ENCODE measurements at places on chromosomes 6 and 20.

GRCh38 chr20:19254956-19255355 is 42.5 kb downstream of the SLC24A3 start:
- no peak for DNase-seq

- no peak for DNase-seq
Observed at GRCh38 chr6:132218059-132218696, 183.1 kb downstream of the MOXD1 start.

GRCh38 chr20:34033903-34034302 is 40.2 kb downstream of the RALY start:
- no peak for DNase-seq

- DNase-seq = no peak
Observed at GRCh38 chr6:73209117-73209516, 16.2 kb downstream of the KHDC1L start.

DNA sequence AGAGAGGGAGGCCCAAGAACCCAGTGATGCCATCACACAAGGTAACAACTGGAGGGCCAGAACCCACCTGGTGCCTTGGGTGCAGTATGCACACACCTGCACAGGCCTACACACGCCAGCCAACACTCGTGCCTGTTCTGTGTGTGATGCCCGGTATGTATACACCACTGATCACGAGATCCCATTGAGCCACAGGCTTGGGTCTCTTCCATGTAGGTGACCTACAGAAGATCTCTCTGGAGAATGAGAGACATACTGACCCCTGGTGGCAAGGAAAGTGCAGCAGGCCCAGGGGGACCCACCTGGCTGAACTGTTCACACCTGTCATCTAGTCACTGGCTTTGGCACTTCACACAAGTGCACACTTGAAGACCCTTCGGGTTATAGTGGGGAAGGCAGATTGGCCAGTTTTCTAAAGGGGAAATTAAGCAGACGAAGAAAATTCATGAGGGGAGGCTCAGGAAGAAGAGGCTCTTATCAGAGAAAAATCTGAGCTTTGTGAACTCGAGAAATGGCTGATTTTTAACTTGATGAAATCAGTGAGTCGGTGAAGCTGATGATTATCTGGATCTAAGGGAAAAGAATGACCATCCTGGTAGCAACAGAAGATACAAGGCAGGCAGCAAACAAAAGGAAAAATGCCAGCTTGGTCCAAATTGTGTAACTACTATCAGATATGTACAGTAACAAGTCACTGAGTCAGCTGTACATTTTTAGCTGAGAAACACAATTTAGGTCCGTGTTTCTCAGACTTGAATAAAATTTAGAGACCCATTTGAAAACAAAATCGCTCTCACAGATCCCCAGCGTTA is 69.1 kb upstream of the PBOV1 start:
- peak; percentile 60 for DNase-seq

GRCh38 chr6:22600059-22600458 is 30.7 kb downstream of the HDGFL1 start:
- DNase-seq = no peak

DNA sequence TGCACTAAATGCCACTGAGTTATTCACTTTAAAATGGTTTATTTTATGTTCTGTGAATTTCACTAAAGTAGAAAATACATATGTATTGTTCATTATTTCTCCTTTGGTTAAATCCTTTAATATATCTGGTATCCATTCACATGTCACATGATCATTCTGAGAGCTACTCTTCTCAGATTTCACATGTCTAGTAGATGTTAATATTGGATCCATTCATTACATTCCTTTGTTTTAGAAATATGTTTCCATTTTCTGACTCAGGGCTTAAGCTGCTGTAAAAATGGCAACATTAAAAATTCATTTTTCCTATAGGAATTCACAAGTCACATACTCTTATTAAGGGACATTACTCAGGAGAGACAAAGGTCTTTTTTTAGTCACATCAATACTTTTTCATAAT is 205.4 kb downstream of the ZFAND3 start:
- no peak for DNase-seq

GRCh38 chr6:159788753-159789376 is 537 bp downstream of the TCP1 start:
- peak; percentile 54 for DNase-seq

DNA sequence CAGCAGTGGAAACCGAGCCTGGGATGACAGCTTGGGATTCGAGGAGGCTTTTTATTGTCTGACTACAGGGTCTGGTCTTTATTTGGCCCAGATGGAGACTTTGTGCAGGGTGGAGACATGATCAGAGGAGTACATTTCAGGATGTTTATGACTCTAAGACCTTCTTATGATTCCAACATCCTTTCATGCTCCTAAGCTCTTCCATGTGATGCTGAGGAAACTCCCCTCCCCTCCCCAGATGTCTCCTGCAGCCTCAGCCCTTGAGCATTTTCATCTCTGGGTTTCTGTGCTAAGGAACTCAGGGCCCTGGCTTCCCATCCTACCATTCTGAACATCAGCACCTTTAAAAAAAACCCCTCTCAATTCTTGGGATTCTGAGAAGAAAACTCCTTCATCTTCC is 186.6 kb downstream of the SOX4 start:
- DNase-seq = no peak

- DNase-seq = peak; percentile 66
Observed at GRCh38 chr20:59571551-59572314, 32.6 kb upstream of the PHACTR3 start.

DNA sequence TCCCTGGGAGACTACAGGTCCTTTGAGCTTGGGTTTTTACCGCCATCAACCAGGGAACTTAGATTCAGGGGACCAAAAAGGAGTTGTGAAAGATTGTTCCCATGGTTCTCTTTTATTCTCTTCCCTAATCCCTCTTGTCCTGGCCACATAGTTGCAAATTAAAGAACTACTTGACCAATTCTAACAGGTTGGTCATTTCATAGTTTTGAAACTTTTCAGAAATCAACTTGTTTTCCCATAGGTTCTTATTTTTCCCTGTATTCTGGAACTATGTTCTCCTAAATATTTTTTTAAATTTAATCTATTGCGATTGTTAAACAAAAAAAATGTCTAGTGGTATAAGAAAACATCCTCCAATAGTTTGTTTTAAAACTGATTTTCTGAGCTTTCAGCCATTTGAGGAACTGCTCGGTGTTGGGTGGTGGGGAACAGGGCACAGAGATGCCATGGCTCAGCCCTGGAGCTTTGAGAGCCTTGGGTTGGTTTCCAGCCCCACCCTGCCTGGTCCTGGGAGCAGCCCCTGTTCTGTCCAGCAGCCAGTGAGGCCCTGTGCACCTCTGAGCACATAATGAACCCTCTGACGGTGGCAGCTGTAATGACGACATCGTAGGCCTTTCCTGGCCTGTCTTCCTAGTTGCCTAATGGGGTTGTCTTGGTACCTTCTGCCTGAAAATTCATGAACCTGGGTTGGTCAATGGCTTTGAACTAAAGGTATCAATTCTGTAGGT is 53.5 kb downstream of the TBC1D7 start:
- no peak for DNase-seq

DNA sequence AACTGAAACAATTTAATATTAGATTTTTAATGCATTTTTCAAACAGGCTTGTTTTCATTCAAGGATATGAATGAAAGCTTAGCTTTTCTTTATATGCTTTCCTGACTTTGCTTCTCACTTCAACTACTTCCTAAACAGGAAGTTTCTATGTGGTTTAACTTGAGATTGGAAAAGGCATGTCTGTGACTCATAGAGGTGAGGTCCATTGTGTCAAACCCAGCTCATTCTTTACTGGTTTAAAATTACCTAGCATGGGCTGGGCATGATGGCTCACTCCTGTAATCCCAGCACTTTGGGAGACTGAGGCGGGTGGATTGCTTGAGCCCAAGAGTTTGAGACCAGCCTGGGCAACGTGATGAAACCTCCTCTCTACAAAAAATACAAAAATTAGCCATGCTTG is 34.4 kb downstream of the EFHC1 start:
- no peak for DNase-seq

DNA sequence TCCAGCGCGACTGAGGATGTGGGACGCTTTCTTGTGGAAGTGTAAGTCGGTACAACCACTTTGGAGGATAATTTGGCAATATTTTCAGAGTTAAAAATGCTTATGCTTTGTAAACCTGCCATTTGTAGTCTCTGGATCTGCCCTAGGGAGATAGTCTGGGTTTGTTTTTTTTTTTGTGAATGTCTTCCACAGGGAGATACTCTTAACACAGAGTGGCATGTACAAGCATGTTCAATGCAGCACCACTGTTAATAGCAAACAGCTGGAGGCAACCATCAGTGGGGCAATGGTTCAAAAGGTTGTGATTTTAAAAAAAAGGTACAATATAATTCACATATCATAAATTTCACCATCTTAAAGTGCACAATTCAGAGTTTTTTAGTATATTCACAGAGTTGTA is 22.4 kb downstream of the SLC9A8 start:
- DNase-seq = no peak

DNA sequence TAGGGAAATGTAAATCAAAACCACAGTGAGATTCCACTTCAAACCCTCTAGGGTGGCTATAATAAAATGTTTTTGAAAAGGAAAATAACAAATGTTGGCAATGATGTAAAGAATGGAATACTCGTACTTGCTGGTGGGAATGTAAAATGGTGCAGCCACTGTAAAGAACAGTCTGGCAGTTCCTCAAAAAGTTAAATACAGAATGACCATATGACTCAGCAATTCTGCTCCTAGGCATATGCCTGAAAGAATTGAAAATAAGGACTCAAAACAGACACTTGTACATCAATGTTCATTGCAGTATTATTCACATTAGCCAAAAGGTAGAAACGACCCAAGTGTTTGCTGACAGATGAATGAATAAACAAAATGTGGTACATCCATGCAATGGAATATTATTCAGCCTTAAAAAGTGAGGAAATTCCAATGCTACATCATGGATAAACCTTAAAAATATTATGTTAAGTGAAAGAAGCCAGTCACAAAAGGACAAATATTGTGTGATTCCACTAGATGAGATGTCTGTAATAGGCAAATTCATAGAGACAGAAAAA is 10.2 kb upstream of the RNF114 start:
- DNase-seq = no peak

DNA sequence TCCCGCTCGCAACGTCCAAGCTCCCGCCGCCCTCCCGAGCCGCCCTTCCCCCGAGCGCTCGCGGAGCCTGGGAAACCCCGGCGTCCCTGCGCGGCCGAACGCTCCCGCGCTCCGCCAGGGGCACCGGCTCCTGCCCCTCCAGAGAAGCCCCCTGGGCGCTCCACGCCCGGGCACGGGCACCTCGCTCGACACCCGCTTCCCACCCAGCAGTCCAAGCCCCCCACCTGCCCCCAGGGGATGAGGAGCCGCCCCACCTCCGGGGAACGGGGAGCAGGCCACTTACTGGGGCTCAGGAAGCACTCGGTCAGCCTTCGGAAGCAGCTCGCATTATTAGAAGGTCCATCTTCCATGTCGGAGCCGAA is 1.4 kb downstream of the PDE10A start:
- no peak for DNase-seq

GRCh38 chr20:13147971-13148370 is 73.1 kb upstream of the ISM1 start:
- DNase-seq = no peak

DNA sequence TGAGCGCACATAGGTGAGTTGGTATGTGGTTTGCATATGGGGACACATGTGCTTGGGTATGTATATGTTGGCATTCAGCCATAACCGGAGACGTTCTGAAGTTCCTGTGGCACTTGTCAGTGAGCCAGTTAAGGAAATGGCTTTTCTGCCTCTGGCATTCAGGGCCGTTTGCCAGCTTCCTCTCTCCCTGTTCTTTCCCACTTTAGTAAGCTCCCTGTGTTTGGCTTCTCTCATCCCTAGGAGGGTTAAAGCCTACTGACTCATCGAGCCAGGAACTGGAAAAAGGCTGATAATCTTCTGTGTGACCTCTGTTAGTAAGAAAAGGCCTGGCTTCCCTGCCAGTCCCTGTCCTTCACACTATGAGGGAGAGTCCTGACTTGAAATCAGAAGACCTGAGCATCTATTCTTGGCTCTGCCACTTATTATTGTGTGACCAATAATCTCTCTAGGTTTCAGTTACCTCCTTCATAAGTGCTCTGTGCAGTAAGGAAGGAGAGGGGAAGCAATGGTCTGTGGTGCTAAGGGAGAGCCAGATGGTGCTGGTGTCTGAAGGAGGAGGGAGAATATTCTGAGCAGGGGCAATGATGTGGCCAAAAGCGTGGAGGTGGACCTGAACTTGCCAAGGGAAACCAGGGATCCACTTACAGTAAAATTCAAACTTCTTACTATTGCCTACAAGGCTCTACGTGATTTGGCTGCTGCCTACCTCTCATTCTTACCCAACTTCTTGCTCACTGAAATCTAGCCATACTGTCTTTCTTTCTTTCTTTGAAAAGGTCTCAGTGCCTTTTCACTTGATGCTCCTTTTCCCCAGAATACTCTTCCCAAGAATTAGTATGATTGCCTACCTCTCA is 31.4 kb downstream of the ACSS2 start:
- DNase-seq = no peak

DNA sequence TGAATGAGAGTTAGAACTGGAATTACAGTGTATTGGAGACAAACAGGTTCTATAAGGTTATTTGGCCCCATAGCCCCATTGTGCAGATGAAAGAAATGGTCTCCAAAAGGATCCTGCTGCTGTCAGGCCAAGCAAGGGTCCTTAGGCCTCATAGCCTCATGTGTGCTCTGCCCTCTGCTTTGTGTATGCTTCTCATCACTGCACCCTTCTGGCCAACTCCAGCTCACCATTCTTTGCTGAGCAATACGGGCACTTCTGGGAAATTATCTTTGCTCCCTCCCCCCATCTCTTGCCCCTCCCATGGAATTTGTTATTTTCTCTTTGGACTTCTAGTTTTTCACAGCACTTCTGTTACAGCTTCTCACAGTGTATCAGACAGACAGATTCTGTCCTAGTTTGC is 298.8 kb downstream of the FOXA2 start:
- no peak for DNase-seq

Data from activated CD4-positive, alpha-beta memory T cell treated with anti-CD3 and anti-CD28 coated beads for 36 hours (primary cell).